AML-193 (cell line): ENCODE measurements at places on chromosomes 1 and 21.

GRCh38 chr1:64895500-64895899, 70.8 kb downstream of the JAK1 start:
- peak; percentile 96 for DNase-seq

DNA sequence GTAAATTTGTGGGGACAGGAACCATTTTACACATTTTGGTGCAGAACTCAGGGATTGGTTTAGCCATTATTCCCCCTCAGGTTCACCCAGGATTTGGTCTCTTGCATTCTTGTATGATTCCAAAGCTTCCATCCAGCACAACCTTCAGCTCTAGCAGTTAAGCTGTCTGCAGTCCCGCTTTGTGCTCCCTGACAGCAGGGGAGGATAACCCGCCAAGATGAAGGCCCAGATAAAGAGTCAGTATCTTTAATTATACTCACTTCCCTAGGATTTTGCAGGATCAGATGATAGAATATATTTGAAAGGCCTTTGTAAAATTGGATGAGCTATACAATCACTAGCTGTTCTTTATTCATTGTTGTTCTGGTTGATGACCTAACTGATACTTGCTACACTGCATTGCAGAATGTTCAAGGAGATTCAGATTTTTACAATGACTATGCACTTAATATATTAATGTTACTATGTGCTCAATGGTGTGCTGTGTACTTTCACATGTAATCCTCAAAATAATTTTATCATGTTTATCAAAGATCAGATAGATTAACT, 49.8 kb downstream of the SLC16A1 start:
- no peak for DNase-seq

GRCh38 chr1:83931658-83932253, 67.2 kb downstream of the TTLL7 start:
- DNase-seq: peak; percentile 43

DNA sequence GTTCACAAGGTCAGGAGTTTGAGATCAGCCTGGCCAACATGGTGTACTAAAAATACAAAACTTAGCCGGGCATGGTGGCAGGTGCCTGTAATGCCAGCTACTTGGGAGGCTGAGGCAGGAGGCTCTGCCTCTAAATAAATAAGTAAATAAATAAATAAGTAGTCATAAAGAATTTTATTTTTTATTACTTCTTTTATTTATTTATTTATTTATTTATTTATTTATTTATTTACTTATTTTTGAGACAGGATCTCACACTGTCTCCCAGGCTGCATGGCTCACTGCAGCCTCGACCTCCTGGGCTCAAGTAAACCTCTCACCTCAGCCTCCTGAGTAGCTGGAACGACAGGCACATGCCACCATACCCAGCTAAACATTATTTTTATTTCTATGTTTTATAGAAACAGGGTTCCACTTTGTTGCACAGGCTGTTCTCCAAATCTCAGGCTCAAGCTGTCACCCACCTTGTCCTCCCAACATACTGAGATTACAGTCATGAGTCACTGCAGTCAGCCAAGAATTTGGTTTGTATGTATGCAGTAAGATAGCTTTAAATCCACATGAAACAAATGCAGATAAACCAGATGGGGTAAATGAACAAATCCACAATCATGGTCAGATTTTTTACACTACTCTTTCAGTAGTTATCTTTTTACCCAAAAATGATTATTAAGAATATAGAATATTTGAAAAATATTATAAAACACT, 523.3 kb upstream of the RGS18 start:
- no peak for DNase-seq

GRCh38 chr1:22252251-22252650, 109.4 kb upstream of the WNT4 start:
- no peak for DNase-seq

DNA sequence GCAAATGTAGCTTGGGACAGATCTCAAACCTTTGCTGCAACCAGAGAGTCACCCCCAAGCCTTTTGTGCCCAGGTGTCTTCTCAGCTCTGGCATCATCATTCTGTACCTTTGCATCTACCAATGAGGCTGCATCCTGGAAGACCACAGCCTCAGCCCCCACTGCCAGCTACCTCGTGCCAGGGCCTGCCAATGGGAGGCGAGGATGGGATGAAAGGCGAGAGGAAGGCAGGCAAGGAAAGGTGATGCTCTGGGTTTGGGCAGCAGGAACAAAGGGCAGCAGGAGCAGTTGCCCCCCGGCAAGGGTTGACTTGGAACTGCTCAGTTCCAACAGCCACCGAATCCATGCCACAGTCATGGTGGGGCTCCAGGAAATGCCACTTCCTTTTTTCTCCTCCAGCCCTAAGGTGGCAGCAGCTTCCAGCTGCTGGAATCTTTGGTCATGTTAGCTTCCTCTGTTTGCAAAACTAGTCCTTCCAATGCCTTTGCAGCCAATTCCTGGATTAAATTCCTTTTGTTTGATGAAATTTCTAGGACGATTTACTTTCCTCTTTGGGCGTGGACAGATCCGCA, 651.6 kb downstream of the NPHP4 start:
- DNase-seq: no peak

- no peak for DNase-seq
Measured at GRCh38 chr21:35428937-35429336, 379.8 kb upstream of the RUNX1 start.

GRCh38 chr1:207362962-207363860, 41.7 kb downstream of the CD55 start:
- DNase-seq: no peak

- DNase-seq: no peak
Measured at GRCh38 chr1:30741239-30741894, 16.2 kb downstream of the LAPTM5 start.

DNA sequence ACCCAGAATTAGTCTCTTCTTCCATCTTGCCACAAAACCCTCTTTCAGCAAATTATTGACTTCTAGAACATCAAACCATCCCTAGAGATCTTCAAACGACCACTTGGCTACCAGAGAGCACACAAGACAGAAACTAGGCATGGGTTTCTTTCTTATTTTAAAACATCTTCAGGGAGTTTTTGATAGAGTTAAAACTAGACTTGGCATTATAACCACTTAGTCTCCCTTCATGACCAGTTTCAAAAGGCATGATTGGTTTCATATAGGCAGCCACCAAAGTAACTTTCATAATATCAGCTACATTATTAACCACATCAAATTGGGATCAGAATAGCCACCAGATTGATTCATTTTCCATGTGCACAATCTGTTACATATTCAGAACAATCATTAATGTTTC, 368.4 kb upstream of the GREM2 start:
- no peak for DNase-seq

DNA sequence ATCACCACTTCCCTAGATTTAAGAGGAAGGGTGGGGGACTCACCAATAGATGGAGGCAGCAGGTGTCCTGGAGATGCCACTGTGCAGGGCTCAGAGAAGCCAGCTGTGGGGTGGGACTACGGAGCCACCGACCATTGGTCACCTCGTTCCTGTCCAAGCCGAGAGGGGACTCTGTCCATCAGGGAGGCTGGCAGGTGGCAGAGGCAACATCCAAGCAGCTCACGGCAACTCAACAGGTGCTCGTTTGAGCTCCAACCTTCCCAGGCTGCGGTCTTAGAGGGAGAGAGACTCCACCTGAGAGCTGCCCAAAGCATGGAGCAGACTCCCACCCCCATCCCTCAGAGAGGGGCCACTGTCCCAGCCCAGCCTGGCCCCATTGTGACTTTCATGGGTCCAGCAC, 71.4 kb downstream of the IGSF21 start:
- no peak for DNase-seq

DNA sequence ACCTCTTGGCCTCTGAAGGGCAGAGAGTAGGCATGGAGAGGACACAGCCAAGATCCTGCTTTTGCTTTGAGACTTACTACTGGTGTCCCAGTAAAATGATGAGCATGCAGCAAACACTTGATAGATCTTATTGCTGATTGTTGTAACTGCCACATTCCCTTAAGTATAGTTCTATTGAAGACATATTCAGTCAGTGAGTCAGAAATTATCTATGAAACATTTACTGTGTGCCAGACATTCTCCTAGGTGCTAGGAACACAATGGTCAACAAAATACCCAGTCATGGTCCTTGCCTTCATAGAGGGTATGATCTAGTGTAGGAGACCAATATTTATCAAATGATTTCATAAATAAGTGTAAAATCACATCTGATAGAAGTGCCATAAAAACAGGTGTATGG, 13.6 kb downstream of the STYXL2 start:
- no peak for DNase-seq

GRCh38 chr21:41460578-41461527, 34.8 kb downstream of the MX1 start:
- peak; percentile 59 for DNase-seq

DNA sequence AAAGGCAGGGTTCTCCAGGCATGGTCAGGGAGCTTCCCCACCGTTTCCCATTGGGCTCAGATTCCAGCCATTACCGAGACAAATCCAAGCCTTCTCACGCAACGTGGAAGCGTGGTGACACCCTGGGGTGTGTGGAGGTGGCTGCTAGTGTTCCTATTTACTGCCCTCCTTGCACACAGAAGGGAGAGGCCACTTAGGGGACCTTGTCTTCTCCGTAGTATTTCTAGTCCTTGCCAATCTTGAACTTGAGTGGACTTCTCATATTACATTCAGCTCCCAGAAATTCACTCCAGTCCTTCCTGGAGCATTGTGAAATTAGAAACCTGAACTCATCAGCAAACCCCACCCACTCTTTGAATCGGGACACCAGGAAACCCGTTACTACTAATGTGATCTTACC, 131.6 kb downstream of the AJAP1 start:
- no peak for DNase-seq

GRCh38 chr1:29708796-29709703, 472.7 kb downstream of the PTPRU start:
- DNase-seq: no peak

- no peak for DNase-seq
Measured at GRCh38 chr1:243507001-243507671, 251.3 kb downstream of the SDCCAG8 start.

- no peak for DNase-seq
Measured at GRCh38 chr1:51733793-51734522, 117.1 kb downstream of the OSBPL9 start.

DNA sequence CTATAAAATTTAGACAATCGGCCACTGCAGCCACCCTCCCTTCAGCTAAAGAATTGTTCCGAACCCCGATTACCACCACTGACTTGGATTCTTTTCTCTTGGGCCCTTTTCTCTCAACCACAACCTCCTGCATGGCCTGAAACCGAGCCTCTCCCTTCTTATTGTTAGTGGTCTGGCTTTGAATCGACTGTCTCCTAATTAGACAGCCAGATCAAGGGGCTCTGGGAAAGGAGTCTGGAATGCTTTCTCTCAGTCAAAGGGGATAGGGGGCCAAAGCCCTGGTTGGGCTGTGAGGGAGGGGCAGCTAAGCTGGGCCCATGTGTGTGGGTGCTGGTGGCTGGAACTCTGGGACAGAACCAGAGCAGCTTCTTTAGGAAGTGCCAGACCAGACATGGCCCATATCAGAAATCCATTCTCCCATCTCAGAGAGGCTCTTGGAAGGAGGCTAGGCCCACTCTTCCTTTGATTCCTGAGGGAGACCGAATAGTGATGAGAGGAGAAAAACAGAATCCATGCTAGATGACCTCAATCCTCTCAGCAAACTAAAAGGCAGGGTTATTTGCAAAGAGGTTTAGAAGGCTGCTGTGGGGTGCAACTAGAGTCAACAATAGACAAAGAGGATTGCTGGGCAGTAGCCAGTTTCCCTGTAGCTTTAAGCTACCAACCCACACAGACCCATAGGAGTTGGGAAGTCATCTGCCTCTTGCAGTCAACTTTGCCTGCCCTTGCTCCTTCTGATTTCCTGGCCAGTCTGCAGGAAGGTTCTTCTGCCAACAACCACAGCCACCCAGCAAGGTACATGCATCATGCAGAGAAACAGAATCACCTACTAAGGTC, 117.6 kb downstream of the AK5 start:
- DNase-seq: no peak

DNA sequence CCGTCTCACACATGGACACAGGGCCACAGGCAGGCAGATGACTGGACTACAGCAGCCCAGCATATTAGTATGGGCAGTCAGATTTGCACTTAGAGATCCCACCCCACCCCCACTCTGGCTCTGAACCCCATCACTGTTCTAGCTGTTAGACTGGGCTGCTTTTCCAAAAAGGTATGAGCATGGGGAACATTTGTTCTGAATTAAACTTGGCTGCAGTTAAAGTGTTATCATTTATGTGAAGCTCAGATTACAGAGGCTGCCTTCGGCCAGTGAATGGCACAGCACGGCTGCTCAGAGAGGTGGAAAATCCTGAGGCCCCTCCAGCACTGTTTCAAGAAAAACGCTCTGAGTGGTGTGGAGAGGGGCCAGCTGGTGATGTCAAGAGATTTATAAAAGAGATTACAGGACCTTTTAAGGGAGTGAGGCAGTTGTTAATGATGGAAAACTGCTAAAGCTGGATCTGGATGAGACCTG, 6.9 kb upstream of the NOS1AP start:
- DNase-seq: no peak

DNA sequence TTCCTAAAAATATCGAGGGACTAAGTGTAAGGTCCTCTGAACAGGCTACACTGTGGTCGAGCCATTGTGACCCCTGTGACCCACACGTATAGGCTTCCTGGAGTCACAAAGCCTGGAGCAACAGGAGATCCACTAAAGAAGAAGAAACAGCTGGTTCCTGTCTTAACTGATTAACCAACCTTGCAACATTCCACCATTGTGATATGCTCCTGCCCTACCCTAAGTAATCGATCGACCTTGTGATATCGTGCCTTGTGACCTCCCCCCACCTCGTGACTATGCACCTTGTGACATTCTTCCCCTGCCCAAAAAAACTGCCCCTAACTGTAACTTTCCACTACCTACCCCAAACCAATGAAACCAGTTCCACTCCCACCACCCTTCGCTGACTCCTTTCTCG, 304.6 kb upstream of the FAM78B start:
- no peak for DNase-seq

DNA sequence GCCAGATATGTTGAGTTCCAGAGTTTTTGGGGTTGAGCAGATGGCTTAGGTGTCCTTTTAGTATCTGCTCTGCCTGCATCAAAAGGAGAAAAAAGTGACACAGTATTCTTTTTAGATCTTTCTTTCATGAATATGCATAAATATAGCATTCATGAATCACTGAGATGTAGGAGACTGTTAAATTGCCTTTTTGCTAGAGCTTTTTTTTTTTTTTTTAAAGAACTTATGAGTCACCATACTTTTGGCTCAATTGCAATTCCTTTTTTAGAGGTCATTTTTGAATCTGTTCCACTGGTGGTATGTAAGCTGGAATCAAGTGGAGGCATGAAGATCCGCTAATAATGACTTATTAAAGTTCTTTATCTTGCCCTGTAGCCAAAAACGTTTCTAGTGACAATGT, 480.9 kb upstream of the ZRANB2 start:
- no peak for DNase-seq

DNA sequence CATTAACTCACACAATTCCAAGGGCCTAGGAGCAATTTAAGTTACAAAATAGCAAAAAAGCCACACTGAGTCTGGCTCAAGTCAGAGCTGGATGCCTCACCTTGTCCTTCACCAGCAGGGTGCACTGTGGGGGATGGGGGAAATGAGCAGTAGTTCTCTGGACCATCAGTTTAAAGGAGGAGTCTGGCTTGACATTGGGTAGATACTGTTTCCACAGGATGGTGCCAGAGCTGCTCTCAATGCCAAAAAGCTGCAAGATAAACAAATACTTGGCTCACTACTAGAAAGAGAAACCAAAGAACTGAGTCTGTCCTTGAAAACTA, 18.8 kb downstream of the EMC1 start:
- DNase-seq: no peak

- no peak for DNase-seq
Measured at GRCh38 chr1:246317332-246318035, 189.6 kb downstream of the SMYD3 start.

GRCh38 chr1:113027449-113027848, 45.5 kb upstream of the LRIG2 start:
- no peak for DNase-seq

GRCh38 chr1:202966006-202966898, 805 bp downstream of the CYB5R1 start:
- DNase-seq: no peak
